ENCODE measurements at places on chromosomes 6 and 20.
A peak's percentile ranks its signal among the peaks of the same experiment; 100 is the strongest.

- no peak for DNase-seq
Observed at GRCh38 chr20:19785173-19785982, 27.3 kb downstream of the RIN2 start.

DNA sequence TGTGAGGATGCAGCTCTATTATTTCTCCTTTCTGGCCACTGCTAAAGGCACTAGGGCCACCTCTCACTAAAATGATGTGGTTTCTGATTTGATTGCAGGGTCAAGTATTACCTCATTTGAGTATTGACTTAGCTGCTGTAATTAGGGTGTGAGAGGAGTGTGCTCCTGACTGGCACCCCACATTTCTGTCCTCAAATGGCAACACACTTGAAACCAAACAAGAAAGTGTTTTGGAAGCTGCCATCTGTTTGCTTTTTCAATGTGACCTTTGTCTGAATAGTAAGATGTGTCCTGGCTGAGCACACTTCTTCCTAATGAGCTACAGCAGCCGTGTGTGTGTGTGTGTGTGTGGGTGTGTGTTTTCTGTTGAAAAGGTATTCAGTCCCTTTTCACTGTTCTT lies 62.8 kb upstream of the SCP2D1 start:
- no peak for DNase-seq

- DNase-seq: peak; percentile 22
Observed at GRCh38 chr6:90271831-90272230, 24.8 kb downstream of the BACH2 start.

DNA sequence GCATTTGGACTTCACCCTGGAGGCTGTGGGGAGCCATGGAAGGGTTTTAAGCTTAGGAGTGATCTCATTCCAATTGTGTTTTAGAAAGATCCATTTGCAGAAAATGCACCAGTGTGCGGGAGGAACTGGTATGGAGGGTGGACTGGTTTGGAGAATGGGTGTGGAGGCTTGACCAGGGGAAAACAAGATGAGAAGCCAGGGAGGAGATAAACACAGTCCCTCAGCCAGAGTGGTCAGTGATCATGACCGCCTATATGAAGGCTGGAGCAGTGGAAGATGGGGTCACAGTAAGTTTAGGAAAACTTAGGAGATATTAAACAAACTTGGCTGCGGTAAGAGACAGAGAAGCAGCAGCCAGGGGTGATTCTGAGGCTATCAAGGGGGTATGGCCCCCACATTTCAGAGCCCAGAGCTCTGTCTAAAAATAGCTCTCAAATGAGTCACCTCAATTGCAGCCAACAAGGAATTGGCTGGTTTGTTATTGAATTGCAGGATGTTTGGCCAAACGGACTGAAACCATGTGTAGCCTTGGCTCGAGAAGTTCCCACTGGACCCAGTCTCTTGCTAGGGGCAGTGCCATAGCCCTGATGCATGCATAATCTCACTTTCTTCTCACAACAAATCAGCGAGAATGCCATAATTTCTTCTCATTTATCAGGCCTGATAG lies 159.9 kb upstream of the TOP1 start:
- no peak for DNase-seq

GRCh38 chr6:2881423-2881822 lies 21.7 kb downstream of the SERPINB9 start:
- no peak for DNase-seq

DNA sequence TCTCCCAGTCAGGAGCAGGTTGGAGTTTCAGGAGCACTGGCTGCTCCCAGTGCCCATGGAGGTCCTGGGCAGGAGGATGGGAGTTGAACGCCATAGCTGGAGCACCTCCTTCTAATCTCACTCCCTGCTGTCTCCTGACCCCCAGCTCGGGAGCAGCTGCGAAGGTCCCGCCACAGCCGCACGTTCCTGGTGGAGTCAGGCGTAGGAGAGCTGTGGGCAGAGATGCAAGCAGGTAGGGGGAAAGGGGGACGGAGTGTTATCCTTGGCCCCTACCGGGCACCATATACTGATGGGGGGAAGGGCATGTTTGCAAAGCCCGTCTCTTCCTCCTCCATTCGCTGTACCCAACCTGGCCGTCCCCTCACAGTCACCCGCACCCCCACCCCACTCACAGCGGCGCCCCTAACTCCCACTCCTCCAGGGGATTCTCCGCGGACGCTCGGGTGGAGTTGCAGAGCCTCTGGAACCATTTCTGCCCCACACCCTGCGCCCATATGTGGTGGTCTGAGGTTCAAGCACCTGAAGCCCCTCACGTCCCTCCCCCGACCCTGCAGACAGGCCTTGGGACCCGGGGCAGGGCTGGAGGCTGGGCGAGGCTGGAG lies 16.7 kb downstream of the HSPA12B start:
- no peak for DNase-seq

- DNase-seq: peak; percentile 63
Observed at GRCh38 chr6:34246563-34247391, 2.0 kb downstream of the SMIM29 start.

- no peak for DNase-seq
Observed at GRCh38 chr6:71367756-71368155, 79.1 kb downstream of the OGFRL1 start.

GRCh38 chr6:71599359-71599758 lies 287.0 kb upstream of the RIMS1 start:
- DNase-seq: no peak

DNA sequence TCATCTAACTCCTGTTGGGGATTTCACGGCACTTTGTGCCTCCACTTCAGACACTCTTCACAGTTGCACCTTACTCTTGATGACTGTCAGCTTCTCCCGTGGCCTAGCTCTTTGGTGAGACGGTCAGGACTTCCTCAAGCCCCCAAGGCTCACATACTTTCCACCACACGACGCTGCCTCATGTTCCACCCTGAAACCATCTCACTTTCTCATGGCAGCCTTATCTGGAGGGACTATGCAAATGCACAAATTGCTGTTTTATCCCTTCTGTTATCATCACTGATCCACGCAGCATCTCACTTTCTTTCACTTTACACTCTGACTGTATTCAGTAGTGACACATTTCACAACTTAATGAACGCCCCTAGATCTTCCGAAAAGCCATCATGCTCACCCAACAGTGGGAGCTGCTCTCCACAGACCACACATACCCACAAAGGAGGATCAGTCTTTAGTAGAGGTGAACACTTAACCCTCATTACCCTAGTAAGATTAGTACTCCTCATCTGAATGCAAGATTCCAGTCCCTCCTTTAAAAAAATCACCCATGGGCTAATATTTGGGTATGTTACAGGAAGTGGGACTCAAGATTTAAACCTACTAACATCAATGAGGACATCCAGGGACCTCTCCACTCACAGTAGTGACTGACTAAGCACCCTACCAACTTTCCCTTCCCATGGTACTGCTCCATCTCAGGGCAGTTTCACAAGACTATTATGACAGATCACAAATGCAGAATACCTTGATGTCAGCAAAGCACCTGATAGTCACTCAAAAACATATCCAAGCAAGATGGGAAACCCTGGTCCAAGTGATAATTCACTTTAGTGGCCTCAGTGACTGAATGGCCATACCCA lies 35.4 kb downstream of the FYN start:
- DNase-seq: no peak

- DNase-seq: no peak
Observed at GRCh38 chr20:8645326-8645725, 423.6 kb upstream of the PLCB4 start.

- DNase-seq: no peak
Observed at GRCh38 chr6:165986914-165987482, 180.7 kb downstream of the TBXT start.

DNA sequence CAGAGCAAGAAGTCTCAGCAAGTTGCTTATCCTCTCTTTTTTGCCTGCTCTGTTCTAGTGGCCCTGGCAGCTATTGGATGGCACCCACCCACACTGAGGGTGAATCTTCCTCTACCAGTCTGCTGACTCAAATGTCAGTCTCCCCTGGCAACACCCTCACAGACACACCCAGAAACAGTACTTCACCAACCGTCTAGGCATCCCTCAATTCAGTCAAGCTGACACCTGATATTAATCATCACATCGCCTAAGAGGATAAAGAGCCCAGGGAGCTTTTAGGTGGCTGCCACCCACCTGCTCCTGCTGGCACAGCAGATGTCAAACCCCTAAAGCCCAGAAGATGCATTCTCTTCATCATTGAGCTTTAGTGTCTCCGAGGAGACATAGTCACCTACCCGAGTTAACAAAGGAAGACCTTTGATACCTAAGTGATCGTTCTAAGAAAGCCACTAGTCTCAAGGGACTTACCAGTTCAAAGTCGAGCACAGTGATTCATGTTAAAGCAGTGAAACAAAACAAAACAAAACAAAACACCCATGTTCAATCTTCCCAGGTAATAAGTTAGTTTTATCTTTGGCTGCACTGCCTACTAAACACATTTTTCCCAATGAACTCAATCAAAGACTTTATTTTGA lies 97.7 kb upstream of the KCNQ5 start:
- DNase-seq: no peak

- DNase-seq: no peak
Observed at GRCh38 chr6:147559006-147559405, 50.5 kb downstream of the SAMD5 start.

- DNase-seq: no peak
Observed at GRCh38 chr6:165726965-165727381, 63.9 kb upstream of the PDE10A start.

- DNase-seq: no peak
Observed at GRCh38 chr6:145241721-145242120, 493.6 kb downstream of the EPM2A start.

DNA sequence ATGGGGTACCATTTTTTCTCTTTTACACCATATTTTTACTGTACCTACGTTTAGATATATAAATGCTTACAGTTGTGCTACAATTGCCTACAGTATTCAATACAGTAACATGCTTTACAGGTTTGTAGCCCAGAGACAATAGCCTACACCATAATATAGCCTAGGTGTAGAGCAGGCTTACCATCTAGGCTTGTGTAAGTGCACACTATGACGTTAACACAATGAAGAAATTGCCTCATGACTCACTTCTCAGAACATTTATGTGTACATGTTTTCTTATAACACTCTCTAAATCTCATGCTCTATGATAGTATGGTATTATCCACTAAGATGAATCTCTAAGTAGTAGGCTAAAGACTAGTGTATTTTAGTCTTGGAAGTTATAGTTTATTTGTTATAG lies 13.5 kb downstream of the GPR63 start:
- no peak for DNase-seq

GRCh38 chr20:37915800-37916570 lies 13.1 kb downstream of the VSTM2L start:
- no peak for DNase-seq

DNA sequence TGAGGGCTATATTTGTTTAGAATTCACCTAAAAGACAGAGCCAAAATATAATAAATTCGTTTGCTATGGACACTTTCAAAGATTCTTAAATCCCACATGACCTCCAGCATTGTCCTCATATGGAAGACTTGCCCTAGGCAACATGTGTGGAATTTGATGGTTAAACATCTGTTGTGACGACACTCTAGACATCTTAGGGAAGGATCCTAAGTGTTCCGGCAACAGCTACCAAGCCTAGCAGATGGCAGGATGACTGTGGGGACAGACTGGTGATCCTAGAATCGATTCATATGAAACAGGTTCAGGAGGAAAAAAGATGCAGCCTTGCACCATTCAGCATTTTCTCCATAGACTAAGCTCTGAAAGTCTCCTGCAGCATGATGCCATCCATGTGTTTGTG lies 77.6 kb upstream of the BACH2 start:
- no peak for DNase-seq

DNA sequence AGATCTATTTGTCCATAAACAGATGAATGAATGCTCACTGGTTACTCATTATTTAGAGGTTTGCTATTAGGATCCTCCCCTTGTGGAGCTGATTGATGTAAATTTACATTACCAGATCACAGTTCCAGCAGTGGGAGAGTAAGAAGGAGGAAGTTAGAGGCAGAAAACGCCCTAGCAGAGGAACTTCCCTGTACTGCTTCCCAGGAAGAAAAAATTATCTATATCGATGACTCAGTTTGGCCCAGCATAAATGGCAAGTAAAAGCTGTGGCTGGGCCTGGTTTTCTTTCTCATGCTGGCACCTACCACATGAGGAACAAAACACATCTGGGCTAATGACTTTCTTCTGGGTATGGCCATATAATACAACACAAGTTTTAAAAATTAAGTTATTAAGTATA lies 35.7 kb downstream of the DNAAF9 start:
- DNase-seq: no peak

DNA sequence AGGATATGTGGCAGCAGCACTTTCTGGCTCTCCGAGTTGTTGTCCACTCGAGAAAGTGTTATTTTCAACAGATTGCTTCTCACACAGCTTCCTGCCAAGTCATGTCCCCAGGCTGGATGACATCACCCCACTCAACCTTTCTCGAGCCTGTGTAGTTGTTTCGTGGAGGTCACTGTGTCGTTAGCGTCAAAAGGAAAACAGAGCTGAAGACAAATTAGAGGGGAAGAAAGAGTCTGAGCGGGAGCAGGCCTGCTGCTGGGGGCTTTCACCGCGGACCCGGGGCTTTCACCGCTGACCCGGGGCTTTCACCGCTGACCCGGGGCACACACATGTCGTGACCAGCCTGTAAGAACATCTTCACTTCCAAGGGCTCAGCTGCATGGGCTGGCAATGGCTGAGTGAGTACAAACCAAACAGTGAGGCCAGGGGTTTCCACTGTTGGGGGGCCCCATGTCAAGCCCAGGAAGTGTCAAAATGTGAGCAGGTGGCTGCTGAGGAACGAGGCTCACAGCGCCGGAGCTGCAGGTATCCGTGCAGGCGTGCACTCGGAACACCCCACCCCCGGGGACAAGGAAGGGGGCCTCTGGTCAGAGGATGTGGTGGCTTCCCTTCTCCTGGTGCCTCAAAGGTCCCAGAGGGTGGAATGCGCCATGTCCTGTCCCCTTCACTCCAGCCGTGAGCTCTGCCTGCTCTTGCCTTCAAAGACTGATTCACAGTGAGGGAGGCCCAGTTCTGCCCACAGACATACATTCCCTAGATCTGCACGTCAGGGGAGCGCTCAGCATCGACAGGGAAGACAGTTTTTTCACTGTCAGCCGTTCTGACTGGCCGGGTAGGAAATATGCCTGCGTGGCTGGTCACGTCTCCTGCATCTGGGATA lies 365.9 kb downstream of the TAF4 start:
- DNase-seq: no peak

DNA sequence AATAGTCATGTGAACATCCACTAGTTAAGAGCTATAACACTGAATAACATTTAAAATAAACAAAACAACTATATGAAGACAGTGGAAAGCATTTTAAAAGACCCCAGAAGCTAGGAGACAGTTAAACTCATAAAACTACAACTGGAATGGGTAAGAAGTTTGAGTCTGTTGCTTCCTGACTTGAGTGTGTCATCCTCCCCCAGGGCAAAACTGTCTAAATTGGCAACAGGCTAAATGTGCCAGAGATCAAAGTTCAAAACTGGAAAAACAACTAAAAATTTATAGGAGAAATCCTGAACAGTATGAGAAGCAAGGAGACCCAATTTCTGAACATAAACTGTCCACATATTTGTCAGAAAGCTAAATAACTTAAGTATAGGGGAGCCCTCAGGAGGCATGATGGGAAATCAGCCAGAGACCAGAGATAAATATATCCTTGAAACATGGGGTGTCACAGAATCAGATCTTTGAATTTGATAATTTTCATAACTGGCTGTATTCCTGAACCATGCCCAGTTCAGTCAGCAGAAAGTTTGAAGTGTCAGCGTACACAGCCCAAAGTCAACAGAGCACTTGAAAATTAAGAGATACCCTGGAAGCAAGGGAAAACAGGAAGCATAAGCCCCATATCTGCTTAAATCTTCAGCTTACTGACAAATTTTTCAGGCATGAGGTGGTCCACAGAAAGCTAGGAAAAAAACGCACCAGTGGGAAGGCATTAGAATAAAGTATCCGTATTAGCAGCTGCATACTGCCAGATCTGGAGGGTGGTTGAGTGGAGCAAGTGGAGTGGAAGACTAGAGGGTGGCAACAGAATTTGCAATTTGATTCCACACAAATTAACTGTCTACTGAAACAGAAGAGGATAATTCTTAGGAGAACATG lies 516.1 kb upstream of the MAN1A1 start:
- no peak for DNase-seq

Data from CD4-positive, alpha-beta T cell treated with Interleukin-1 beta for 1 hour (primary cell).